Activated naive CD8-positive, alpha-beta T cell treated with anti-CD3 and anti-CD28 coated beads for 36 hours (primary cell): ENCODE measurements at places on chromosomes 3 and 15.
A peak's percentile ranks its signal among the peaks of the same experiment; 100 is the strongest.

DNA sequence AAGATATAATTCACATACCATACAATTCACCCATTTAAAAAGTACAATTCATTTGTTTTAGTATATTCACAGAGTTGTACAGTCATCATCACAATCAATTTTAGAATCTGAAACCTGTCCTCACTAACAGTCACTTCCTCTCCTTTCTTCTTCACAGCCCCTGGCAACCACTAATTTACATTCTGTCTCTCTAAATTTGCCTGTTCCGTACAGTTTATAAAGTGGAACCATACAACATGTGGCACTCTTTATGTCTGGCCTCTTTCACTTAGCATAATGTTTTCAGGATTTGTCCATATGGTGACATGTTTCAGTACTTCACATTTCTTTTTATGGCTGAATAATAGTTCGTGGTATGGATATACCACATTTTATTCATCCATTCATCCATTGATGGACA, 22.7 kb downstream of the ERICH6 start:
- DNase-seq, result no peak

GRCh38 chr3:13010780-13011572, 62.3 kb downstream of the IQSEC1 start:
- no peak for DNase-seq

GRCh38 chr3:114440700-114441099, 146.9 kb downstream of the TIGIT start:
- no peak for DNase-seq

DNA sequence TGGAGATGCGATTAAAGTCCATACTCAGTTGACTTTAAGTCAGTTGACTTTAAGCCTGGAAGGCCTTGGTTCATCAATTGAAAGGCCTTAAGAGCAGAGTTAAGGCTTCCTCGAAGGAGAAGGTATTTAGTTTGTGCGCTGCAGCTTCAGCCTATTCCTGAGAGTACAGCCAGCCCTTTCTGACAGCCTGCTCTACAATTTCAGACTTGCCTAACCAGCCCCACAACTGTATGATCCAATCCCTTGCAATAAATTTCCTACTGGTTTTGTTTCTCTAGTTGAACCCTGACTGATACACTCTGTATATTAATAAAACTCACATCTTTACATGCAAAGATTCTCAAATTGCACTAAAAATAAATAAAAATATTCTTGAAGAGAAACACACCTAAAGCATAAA, 66.1 kb upstream of the RORA start:
- DNase-seq, result no peak

GRCh38 chr3:187880441-187880840, 135.2 kb upstream of the BCL6 start:
- DNase-seq, result no peak

- DNase-seq, result no peak
Measured at GRCh38 chr3:32871273-32871672, 53.5 kb downstream of the TRIM71 start.

GRCh38 chr3:55405436-55405835, 81.7 kb downstream of the WNT5A start:
- DNase-seq, result no peak

DNA sequence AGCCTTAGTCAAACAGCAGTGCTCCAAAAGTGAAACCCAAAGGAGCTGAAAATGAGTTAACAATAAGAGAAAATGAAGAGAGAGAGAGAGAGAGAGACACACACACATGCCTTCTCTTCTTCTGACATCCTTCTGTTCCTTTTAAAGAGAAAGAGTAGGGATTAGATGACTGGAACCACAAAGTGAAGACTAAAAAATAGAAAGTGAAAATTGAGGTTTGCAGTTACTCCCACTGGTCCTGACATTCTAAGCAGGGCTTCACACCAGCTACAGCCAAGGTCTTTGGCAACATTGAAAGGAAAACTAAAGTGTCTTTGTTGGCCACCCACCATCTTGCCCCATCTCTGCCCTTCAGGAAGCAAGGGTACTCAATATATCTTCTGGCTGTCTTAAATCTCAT, 59.2 kb downstream of the USP50 start:
- peak; percentile 24 for DNase-seq

- no peak for DNase-seq
Measured at GRCh38 chr15:26773067-26773877, 406 bp upstream of the GABRB3 start.

DNA sequence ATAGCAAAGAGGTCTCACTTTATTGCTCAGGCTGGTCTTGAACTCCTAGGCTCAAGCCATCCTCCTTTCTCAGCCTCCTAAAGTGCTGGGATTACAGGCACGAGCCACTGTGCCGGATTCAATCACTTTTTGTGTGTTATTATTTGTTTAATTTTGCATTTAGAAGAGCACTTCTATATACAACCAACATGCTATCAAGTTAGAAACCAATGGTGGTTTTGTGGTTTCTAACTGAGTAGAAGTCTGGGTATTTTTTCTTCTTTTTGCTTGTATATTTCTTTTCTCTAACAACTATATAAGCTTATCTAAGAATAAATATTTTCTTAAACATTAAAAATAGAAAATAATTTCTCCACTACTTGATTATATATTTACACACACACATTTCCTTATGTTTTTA, 86.7 kb downstream of the PEAK1 start:
- DNase-seq, result no peak

DNA sequence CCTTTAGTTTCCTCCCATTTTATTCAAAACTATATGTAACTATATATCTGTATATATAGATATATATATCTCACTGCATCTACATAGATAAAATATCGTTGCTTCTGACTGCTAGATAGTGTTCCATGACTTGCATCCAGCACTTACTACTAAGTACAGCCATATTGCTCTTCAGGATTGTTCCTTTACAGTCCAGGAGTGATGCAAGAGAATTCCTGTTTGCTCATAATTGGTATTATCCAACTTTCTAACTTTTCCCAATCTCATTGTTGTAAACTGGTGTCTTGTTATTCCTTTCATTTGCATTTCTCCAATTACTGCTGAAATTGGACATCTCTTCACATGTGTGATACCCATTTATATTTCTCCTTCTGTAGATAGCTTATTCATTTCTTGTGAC, 99.8 kb upstream of the STRIT1 start:
- no peak for DNase-seq

- no peak for DNase-seq
Measured at GRCh38 chr3:170391108-170391507, 27.6 kb upstream of the CLDN11 start.

DNA sequence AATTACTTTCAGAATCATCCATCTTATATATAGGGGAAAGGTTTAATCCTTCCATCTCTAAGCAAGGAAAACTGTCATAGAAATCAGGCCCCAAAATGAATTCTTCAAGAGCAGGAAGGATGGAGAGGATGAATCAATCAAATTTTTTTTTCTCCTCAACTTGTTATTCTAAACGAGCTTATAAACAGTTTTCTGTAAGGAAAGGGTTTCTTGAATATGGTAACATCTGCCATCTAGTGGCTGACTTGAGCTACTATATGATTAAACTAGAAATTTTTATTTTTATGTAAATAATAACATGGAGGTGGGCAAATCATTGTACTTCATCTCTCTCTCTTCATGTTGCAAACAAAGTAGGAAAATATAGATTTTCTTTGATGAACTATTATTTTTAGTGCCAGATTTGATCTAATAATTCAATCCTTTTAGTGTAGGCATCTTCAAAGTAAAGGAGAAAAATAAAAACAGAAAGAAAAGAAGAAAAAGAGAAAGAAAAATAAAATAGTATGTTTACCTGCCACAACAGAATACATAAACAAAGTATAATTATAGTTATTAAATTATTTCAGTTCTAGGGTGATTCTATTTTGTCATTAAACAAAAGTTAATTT, 146.6 kb downstream of the SERPINI1 start:
- no peak for DNase-seq

DNA sequence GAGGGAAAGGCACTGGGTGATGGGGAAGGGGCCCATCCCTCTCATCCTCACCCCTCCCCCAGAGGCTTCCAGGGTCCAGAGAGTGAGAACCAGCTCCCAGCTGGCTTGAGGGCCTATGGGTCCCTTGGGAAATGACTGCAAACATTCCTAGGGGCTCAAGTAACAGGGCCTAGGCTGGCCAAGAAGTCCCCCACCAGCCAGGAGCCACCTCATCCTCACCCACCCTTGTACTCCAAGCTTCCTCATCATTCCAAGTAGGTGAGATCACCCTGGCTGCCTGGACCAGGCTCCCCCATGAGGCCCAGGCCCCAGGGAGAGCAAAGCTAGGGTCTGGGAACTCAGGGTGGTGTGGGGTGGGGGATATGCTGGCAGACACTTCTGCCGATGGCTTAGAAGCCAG, 14.8 kb downstream of the LOXL1 start:
- no peak for DNase-seq

GRCh38 chr15:89361451-89362202, 27.0 kb upstream of the POLG start:
- DNase-seq, result peak; percentile 72

GRCh38 chr3:4547799-4548198, 54.7 kb downstream of the ITPR1 start:
- no peak for DNase-seq

DNA sequence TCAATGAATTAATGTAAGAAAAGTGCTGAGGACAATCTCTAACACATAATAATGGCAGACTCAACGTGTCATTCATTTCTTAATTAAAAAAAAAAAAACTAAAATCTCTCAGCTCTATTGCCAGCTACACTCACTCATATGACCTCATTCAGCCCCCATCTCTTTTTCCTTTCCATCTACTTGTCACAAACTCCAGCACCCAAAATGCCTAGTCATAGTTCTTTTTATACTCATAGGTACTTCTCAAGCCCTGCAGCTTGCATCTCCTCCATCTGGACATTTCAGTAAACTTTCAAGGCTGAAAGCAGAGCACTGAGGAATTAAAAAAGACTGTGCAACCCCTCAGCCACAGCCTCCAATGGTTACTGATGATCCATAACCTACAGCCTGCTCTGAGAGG, 109.8 kb downstream of the PLCH1 start:
- no peak for DNase-seq

DNA sequence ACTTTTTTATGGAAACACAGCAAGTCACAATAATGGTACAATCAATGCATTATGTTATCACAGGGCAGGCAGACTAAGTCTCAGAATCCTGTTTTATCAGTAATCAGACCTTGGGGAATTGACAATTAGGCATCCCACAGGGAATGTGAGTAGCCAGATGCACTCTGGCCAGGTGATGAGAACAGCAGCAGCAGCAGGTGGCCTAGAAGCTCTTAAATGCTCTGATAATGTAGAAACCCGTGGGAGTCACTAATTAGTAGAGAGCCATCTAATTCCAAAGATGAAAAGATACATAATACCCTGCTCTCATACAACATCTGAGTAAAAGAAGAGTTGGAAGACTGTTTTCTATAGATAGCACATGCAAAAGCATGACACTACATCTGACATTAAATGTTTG, 12.6 kb downstream of the CEP152 start:
- no peak for DNase-seq

GRCh38 chr15:93985925-93986324, 245.4 kb upstream of the MCTP2 start:
- no peak for DNase-seq

GRCh38 chr3:157128771-157129681, 30.9 kb downstream of the CCNL1 start:
- peak; percentile 45 for DNase-seq

- DNase-seq, result no peak
Measured at GRCh38 chr3:120498556-120499346, 48.0 kb upstream of the FSTL1 start.

GRCh38 chr3:5185093-5185673, 2.3 kb upstream of the EDEM1 start:
- DNase-seq, result no peak

DNA sequence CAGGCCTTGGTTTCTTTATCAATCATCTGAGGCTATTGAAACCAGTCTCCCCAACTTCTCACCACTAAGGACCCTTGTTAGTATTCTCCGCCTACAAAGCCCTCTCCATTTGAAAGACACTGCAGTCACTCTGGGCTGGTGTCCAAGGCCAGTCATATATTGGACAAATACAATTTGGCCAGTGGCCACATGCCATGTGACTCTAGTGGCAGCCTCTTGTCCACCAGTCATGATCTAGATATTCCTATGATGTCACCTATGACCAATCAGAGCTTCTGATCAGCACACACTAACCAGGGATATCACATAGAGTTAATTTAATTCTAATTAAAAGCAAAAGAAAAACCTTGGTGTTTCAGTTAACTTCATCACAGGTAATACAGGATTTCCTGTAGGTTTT, 68.2 kb downstream of the RAB11A start:
- DNase-seq, result no peak

- DNase-seq, result no peak
Measured at GRCh38 chr15:38768970-38769369, 204.4 kb upstream of the RASGRP1 start.

DNA sequence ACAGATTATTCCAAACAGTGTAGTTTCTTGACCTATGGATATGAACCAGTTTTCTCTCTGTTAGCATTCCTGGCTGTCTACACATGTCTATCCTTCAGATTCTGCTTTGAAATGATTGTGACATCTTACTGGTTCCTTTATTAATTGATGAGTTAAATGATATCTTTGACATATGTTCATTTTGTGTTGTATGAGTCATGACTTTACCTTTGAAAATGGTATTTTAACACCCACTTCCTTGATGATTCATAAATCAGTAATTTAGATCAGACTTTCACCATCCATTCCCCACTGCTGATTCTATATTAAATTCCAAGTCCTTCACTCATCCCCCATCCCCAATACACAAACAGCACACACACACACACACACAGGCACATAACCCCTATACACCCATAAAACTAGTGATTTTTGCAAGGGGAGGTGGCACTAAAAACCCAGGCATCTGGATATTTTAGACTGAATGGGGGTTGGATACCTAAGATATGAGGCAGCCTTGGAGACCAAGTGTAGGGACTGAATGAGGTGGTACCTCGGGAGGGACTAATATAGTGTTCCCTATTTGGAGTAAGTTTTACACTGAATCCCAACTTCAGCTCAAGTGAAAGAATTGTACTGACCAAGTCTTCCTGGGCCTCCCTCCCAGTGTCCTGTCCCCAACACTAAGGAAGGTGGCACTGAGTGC, 9.7 kb downstream of the CCK start:
- no peak for DNase-seq
